ENCODE measurements at places on chromosomes 3 and 15.

GRCh38 chr3:133734305-133734704, 11.9 kb upstream of the TF start:
- DNase-seq, result no peak

DNA sequence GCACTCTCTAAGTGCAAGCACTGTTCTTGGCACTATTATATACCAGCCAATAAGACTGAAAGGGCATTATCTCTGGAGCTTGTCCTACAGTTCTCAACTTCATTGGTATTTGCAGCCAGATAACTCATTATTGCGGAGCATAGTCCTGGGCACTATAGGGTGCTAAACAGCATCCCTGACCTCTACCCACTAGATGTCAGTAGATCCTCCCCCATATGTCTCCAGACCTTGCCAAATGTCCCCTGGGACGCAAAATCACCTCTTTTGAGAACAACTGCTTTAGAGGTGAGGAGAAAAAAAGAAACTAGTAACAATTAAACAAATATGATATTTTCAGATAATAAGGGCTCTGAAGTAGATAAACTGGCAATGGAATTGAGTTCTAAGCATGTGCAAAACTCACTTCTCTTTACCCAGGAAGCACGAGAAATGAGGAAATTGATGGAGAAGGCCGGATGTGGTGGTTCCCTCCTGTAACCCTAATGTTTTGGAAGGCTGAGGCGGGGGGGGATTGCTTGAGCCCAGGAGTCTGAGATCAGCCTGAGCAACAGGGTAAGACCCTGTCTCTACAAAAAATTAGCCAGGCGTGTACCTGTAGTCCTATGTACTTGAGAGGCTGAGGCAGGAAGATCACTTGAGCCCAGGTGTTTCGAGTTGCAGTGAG, 61.4 kb downstream of the FRMD4B start:
- DNase-seq, result no peak

DNA sequence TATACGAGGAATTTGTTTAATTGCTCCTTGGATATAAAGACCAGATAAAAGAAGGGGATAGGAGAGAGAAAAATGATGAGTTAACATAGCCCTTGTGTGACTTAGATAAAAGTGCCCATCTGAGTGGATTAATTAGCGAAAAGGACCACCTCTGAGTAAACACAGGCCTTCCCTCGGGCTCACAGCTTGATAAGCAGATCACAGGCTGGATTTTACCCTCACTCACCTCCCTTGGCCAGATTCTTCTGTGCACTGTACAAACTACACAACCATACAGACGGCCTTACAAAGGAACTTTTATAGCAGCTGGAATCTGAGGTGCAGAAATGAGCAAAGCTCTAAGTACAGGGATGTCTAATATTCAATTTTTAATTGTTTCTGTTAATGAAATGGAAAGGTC, 112.4 kb upstream of the STT3B start:
- DNase-seq, result no peak

DNA sequence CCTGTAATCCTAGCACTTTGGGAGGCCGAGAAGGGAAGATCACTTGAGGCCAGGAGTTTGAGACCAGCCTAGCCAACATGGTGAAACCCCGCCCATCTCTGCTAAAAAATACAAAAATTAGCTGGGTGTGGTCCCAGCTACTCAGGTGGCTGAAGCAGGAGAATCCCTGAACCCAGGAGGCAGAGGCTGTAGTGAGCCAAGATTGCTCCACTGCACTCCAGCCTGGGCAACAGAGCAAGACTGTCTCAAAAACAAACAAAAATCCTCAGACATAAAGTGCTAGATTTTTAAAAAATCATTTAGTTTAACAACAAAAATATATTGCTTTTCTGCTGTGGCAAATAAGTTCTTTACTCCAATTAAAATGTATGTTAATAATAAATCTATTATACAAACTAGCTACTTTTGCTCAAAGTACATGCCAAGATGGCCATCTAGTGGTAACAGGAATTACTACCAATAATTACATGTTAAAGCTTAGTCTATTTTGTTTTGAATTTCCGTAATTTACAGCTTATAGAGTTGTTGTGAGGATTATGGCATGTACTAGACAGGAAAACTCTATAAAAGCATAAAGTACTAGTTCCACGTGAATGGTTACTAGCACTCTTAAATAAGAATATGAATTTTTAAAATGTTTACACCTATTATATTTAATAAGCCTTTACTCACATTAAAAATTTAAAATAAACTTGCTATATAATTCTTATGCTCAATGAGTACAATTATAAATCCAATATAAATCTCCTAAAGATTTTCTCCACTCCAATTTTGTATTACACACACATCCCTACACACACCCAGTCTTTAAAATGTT, 39.0 kb downstream of the GABPB1 start:
- DNase-seq, result peak; percentile 3

GRCh38 chr3:16801223-16801622, 83.5 kb upstream of the PLCL2 start:
- no peak for DNase-seq

DNA sequence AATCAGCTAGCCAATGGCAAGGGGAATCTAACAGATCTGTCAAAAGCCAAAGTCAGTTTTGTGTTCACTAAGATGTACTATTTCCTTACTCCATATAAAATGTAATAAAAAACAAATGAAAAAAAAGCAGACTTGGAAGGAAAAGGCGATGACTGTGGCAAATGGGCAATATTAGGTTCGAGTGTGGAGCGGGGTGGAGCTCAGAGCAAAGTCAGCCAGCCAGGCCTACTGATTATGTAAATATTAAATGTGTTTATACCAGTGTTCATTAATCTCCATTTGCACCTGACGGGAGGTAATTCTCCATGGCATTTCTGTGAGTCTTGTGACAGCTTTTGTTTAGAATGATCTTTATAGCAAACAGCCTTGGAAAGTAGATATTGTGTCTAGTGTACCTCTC, 96.2 kb upstream of the KCNMB2 start:
- no peak for DNase-seq

DNA sequence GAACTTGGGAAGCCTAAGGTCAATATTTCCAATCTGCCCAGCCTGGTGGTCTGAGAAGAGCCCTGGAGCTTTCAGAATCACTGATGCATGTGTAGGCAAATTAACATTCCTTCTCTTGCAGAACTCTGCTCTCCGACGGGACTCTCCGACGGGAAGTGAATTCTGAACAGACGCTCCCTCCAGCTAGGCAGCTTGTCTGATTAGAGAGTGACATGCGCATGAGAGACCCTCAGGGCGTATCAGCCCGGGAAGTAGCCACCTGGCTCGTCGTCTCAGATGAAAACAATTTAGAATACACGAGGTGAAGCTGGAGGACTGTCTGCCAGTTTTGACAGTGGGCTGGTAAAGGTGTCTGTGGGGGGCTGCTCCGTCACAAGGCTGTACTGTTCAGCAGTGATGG, 103.1 kb downstream of the DGKG start:
- no peak for DNase-seq

DNA sequence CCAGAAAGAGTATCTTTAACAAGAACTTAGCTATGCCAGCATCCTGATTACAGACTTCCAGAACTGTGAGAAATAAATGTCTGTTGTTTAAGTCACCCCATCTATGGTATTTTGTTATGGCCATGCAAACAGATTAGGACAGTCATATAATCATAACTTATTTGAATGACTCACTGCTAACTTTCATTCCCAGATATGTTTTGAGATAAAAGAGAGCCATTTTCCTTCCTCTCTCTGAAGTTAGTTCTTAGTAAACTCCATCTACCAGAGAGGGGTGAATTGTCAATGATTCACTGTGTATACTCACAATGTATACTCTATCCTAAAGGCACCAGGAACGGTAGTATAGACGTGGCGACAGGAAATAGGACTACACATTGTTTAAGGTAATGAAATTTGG, 179.4 kb upstream of the DPH6 start:
- DNase-seq, result no peak

DNA sequence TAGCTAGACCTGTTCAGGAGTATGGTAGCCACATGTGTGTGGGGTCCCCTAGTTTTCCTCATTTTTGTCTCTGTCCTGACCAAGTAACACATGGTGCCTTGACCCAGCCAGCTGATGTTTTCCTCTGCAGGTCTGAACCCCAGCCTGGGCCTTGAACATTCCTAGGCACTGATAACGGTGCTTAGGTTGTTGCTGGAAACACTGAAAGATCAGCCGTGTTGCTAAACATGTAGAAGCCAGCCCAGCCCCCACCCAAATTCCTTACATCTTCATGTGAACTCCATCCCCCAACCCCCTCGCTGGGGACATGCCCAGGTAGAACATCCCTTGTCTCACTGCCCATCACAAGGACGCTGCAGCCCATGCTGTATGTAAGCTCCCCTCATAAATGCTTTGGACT, 18.7 kb downstream of the RTP3 start:
- DNase-seq, result no peak

DNA sequence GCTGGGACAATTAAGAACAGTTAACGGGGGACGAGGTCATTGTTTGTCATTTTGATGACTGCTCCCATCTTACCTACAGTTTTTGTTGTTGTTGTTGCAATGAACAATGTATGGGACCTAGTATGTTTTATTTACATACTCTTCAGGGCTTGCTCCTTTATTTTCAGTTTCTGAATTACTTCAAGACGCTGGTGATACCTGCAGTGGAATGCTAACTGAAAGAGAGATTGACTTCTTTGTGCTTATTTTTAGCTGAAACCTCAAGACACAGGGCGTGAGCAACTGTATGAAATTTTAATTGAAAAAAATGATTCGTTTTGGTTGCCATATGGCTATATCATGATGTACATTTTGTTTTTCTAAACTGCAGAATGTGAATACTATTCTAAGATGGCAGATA, 297.9 kb downstream of the EDEM1 start:
- DNase-seq, result no peak

All from NCI-H2227 treated with DMSO at 0.1 percent for 48 hours (cell line).